Activated gamma-delta T cell treated with anti-CD3 and anti-CD28 coated beads, Interleukin-2, amount 50 U/mL, for 16 hours (primary cell): ENCODE measurements at places on chromosomes 2 and 18.

GRCh38 chr2:63589148-63589958, 590 bp downstream of the MDH1 start:
- DNase-seq = no peak

DNA sequence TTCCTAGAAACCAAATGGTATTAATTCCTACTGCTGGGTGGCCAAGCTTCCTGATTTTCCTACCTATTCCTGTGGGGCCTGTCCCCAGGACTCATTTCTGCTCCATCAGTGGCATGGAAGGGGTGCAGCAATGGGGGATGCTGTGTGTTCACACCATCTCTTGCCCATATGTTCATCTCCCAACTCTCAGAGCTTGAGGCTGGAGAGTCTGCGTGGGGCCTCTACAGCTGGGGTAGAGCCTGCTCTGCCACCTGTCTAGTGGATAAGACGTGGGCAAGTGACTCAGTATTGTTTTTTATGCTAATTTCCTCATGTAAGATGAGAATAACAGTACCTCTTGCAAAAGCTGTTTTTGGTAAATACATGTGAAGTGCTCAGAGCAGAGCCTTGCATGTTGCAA, 149.8 kb downstream of the ACTR3 start:
- no peak for DNase-seq

GRCh38 chr2:42050010-42050702, 2.3 kb downstream of the PKDCC start:
- no peak for DNase-seq

DNA sequence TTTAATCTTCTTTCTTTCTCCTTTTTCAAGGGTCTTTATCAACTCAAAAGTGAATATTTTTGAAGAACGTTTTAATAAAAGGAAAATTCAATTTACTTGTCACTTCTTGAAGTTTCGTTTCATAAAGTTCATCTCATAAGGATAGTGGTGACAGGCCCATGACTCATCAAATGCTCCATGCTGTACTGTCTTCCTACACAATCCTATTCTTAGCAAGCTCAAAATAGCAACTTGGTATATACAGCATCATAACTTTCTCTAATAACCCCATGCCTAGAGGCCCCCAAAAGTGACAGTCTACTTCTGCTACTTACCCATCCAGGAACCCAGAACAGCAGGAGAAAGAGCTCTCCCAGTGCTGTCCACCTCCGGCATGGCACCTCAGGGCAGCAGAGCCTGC, 7.7 kb downstream of the FBXO15 start:
- no peak for DNase-seq

- no peak for DNase-seq
These were observed 511.2 kb downstream of the DCDC2C start for GRCh38 chr2:4214444-4215205.

- no peak for DNase-seq
These were observed 1137.6 kb upstream of the NXPH2 start for GRCh38 chr2:139917690-139918384.

DNA sequence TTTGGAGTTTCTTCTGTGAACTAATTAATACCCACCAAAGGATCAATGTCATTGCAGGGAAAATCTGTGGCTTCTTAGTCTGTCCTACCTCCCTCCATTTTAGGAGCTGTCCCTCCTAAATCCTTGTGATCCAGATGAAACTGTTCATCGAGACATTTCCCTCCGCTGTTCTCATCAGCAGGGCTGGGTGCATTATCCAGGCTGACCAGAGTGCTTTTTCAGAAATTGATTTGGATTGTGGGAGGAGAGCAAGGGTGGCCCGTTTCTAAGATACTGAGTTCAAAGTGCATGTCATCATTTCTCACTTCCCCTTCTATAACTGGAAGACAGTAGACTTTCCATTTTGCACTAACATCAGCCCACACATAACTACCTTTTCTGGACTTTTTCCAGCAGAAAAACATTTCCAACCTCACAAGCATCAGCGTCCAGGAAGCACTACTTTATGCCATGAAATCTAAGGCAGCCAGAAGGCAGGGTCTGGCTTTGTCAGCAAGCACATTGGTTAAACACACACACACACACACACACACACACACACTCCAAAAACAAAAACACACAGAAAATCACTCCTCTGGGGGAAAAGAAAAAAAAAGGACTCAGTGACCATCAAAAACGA, 94.1 kb downstream of the ANKRD44 start:
- DNase-seq = no peak

GRCh38 chr2:178204977-178205376, 10.7 kb downstream of the OSBPL6 start:
- DNase-seq = no peak

GRCh38 chr2:222912117-222912516, 51.3 kb downstream of the ACSL3 start:
- no peak for DNase-seq

DNA sequence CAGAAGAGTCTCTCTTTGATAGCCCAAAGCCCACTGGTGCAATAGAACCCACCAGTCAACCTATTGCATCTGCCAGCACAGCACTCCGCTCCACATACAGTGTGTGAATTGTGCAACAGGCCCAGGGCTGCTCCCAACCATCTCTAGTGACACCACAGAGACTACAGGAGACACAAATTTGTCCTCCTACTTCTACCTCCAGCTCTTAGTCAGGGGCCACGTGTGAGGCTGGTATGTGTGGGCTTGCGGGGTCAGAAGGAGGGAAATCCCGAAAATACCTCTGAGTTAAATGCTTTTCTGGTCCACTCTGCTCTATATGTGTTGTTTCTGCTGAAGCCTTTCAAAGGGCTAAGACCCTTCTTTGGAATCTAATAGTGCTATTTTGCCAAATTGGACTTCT, 18.0 kb downstream of the DGUOK start:
- DNase-seq = no peak

- no peak for DNase-seq
These were observed 36.8 kb downstream of the ADAM23 start for GRCh38 chr2:206480161-206480560.

DNA sequence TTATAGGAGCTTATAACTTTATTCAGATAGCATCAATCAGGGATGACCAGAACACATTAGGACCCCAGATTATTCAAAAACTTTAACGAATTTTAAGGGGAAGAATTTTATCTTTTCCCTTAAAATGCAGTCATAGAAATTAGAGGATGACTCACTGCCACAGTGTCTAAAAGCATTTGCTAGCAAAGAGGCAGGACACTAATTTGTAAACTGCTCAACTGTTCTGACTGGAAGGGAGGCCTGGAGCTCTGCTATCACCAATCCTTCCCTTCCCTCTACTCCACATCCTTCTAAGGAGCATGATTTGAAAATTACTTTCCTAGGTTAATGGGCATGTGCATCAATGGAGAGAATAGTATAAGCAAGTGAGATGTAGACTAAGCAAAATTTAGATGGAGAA, 40.5 kb downstream of the PREPL start:
- no peak for DNase-seq

DNA sequence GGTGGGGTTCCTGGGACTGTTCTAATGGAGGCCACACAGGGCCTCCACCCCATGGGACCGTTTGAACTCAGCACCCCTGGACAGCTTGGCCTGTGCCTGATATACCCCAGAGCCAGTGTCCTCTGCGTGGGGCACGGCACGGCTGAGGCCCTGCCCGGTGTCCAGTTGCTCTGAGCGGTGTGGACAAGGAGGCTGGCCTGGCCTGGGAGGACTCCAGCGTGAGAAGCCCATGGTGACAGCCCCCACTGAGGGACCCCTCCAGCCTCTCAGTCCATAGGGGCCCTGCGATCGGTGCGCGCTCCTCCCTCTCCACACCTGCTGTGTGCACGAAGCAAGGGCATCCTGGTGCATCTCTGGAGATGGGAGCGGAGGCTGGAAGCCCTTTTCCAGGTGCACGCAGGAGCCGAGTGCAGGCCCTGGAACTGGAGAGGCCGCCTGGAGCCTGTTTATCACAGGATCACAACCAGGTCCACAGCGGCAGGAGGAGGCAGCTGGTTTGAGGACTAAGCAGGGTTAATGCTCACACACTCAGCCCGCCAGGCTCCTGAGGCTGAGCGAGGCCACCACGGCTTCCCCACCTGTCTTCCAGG, 120.2 kb downstream of the PTGR3 start:
- no peak for DNase-seq

GRCh38 chr2:36339607-36340218, 15.9 kb upstream of the CRIM1 start:
- DNase-seq = no peak

DNA sequence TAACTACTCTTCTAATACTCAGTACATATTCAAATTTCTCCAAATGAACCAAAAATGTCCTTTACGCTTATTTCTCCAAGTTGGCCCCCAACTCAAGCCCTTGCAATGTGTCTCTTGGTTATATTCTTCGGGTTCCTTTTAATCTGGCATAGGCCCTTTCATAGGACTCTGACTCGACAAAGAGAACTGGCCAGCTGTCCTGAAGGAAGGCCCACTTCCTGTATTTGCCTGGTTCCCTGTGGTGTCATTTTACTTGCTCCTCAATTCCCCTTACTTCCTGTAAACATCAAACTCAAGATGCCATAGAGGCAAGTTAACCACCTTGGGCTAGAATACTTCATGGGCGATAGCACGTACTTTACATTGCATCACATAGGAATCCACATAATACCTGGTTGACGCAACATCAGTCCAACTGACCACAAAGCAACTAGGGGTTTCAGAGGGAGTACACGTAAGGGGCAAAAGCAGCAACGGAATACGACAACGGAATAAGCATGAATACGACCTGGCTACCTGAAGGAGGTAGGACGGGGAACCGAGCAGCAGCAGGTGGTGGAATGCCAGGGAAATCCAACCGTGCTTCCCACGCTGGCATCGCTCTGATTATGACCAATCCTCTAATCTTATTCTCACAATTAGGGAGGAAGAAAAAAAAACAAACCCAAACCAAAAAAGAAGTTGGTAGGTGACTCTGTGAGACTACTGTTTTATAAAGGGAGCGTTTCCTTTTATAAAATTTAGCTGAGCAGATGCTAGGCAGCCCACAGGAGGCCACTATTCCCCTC, 823 bp upstream of the GORASP2 start:
- DNase-seq = no peak

GRCh38 chr2:237196409-237196808, 110.7 kb downstream of the COPS8 start:
- no peak for DNase-seq

- DNase-seq = no peak
These were observed 304.7 kb upstream of the HNMT start for GRCh38 chr2:137659616-137660015.

GRCh38 chr18:55878224-55878623, 290.2 kb upstream of the TCF4 start:
- DNase-seq = no peak

DNA sequence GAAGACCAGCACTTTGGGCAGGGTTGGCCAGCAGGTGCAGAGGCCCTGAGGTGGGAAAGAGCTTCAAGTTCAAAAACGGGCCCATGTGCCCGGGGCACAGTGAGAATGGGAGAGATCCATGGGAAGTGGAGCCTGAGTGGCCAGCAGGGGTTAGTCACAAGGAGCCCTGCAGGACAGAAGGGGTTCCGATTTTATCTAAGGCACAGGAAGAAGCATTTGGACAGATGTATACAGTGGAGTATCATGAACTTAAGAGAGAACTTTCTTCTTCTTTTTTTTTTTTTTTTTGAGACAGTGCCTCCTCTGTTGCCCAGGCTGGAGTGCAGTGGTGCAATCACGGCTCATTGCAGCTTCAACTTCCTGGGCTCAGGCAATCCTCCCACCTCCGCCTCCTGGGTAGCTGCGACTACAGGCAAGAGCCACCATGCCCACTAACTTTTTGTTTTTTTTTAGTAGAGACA, 24.0 kb downstream of the WIPF1 start:
- DNase-seq = no peak

- no peak for DNase-seq
These were observed 53.1 kb downstream of the CAB39 start for GRCh38 chr2:230765611-230766300.

- DNase-seq = no peak
These were observed 110.3 kb downstream of the KCNF1 start for GRCh38 chr2:11022064-11022463.

DNA sequence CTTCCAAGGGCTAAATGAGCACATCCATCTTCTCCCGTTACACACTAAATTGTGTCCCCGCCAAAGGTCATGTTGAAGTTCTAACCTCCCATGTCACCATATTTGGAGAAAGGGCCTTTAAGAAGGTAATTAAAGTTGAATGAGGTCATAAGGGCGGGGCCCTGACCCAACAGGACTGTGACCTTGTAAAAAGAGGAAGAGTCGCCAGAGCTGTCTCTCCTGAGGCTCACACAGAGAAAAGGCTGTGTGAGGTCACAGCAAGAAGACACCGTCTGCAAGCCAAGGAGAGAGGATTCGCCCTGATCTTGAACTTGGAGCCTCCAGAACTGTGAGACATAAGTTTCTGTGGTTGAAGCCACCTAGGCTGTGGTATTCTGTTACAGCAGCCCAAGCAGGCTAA, 24.1 kb downstream of the TRABD2A start:
- no peak for DNase-seq

DNA sequence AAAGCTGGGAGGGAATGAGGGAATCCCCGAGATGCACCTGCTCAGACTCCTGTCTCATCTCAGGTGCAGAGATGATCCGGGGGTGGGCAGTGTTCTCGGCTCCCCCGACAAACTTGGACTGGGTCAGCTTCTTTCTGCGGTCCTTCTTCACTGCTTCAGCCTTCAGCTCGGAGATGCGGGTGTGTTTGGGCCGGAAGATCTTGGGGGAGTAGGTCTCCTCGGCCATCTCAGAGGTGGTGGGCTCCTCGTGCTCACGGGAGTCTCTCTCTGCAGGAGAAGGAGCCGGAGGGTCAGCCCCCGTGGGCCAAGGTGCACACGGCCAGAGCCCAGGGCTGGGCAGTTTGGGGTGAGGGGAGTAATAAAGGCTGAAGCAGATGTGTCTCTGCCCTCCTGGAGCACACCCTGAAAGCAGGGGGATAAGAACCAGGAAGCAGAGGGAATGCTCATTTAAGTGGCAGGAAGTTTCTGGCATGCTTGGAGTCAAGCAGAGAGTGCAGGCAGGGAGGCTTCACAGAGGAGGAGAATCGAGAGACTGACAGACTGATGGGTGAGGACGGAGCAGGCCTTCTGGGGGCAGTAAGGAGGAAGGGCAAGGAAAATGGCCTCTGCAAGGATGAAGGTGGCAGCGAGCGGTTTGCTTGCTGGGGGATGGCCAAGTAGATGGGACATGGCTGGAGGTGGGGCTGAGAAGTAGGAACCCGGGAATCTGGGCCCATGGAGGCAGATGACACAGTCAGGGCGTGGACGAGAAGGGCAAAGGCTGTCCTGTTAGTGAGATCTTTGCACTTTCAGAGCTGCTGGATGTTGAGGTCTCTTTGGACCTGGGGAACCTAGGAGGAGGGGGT, 16.3 kb downstream of the IGFBP5 start:
- no peak for DNase-seq

GRCh38 chr18:74228312-74228711, 63.5 kb downstream of the CYB5A start:
- no peak for DNase-seq
